ENCODE measurements at places on chromosomes 11 and 22. TPM values are rescaled to one million over a fixed set of nuclear protein-coding genes. Genes with fewer than 3 reads are reported as not detected.

DNA sequence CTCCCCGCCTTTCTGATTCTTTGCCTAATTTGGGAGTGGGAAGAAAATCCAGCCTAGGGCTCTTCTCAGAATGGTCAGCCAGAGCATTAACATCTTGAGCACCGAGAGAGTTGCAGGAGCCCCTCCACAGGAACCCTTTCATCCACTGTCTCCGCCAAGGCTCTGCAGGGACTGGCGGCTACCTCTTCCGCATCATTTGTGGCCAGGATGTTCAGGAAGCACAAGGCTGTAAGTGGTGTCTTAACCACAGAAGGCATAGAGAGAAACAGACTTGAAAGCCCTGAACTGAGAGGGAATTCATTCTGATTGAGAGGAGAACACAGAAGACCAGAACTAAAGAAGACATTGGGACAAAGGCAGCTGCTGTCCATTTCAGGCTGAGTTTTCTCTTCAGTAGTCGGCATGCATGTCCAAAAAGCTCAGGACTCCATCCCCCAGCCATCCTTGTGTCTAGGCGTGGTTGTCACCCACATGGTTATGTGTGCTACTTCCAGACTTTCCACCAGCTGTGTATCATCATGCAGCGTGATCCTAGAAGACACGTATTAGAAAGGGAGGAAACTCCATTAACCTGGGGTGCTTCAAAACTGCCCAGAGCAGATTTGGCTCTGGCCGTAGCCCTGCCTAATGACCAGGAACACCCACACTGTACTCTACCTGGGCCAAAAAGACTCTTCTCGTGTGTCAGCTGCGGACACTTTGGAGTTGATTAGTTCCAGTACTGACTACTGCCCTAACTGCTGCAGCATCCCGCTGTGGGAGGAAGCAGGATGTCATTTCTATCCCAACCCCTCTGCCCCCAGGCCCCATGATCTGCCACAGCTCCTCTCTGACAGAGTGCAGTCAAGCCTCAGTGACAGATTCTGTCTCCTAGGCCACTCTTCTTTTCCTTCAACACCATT lies 725.1 kb downstream of the NTM start:
- DNase-seq: no peak

DNA sequence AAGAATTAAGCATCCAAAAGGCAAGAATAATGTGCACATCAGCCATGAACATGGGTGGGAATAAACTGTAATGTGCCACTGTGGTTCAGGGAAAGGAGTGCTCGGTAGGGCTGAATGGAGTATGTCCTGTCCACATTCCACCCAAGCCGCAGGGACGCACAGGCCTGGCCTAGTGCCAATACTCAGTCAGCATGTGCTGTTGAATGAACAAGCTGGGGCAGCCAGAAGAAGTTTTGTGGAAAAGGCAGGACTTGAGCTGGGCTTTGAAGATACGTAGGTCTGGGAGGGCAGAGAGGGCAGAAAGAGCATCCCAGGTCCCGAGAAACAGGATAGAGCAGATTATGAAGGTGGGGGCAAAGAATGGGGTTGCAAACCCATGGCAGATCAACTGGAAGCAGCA lies 60.0 kb upstream of the PLET1 start:
- no peak for DNase-seq

- DNase-seq: no peak
Measured at GRCh38 chr22:37026325-37026724, 6.8 kb downstream of the MPST start.

MB gene
- total RNA-seq: 17.3 TPM

GPHA2 gene
- total RNA-seq: not detected

LGR4 gene
- total RNA-seq: 61.8 TPM
